K562 (cell line): ENCODE measurements at places on chromosomes 6 and 20. TPM values are rescaled to one million over a fixed set of nuclear protein-coding genes. Genes with fewer than 3 reads are reported as not detected.
A peak's percentile ranks its signal among the peaks of the same experiment; 100 is the strongest.

DNA sequence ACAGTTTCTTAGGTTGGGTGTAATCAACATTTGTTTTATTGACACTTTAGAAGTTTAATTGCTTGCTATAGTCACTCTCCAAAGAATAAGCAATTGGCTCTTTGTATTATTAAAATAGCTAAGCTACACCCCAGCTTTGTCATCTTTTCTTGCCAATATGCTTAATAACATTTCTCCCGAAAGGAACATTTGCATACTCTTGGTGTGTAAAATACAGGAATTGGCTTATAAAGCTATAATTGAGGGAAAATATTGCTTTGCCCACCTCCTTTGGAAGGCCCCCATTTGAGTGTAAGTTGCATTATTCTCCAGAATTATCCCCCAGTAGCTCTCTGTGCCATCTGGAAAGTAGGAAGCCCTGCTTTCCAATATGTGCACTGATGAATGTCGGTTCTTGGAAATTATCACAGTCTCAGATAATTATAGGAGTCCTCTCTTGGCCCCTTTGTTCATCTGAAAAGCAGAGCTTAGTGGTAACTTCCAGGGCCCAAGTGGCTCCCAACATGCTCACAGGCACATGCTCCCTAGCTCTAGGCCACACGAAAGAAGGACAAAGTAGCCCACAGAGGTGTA lies 92.4 kb upstream of the B3GAT2 start:
- DNase-seq: no peak

The CD93 gene
- 0.20 and 0.25 TPM in 2 replicates for total RNA-seq

- DNase-seq: no peak
Measured at GRCh38 chr6:31247813-31248212, 24.1 kb downstream of the HLA-C start.

- peak; percentile 27 for DNase-seq
Measured at GRCh38 chr6:147005499-147005898, 198.7 kb upstream of the STXBP5 start.

DNA sequence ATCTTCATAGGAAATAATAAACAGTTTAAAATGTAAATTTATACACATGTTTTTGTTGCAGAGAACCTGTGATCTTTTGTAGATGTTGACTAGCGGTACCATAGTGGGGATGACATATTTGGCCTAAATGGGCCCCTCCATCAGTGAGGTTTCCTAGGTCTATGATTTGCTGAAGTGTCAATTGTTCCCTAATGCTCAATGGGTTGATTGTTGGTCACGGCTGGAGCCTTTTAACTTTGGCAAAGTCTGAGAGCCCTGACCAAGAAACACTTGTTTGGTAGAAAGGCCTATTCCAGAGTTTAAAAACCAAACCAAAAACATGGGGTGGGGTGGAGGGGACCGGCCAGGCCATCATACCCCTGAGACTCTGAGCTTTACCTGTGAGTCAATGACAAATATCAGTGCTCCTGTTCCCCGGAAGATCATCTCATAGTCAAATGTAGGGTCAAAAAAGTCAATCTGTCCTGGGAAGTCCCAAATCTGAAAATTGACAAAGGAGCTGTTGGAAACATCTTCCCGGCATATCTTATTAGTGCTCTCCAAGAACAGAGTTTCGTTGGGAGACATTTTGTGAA lies 25.1 kb downstream of the RRAGD start:
- DNase-seq: no peak

DNA sequence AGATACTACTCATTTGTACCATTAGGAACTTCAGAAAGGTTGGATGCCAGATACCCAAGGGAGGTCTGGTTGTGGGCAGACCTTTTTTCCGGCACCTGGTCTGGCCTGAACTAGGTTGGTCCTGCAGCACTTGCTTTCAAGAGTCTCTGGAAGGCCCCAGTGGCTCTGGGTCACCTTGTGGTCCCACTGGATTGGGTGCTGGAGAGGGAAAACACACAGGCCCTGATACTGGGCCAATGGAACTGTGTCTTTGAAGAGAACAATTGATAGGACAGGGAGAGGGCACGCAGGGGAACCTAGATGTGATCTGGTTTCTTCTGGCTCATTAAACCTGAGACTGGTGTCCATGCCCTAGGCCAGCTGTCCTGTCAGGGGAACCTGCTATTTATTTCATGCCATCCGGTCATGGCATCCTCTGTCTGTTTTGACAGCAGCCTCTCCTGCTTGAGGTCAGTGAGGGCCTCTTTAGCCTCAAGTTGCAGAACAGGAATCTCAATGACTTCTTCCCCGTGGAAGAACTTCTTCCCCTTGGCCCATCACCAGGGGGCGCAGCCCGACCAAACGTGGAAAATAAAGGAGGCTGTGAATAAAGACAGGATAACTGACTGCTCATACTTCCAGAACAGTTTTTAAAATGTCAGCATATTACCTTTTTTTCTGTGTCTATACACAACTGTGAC lies 25.0 kb downstream of the TAF8 start:
- DNase-seq: peak; percentile 73

DNA sequence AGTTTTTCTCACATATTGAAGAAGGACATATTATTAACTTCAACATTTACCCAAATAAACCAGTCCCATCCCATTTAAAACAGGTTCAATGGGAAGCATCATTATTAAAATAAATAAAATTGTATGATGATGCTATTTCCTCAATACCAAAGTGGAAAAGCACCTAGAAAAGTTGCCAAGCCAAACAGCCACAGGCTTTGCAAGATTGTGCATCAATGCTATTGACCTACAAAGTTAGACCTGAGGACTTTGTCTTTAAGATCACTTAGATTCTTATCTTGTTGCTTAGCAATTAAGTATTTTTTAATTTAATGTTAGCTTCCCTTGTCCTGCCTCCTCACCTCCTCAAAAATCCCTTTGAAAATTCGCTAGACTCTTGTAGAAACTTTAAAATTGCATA lies 132.1 kb downstream of the SAMD5 start:
- DNase-seq: no peak

- DNase-seq: no peak
Measured at GRCh38 chr20:14569641-14570040, 232.2 kb upstream of the FLRT3 start.

GRCh38 chr6:159728531-159728964 lies 1.2 kb downstream of the WTAP start:
- no peak for DNase-seq

DNA sequence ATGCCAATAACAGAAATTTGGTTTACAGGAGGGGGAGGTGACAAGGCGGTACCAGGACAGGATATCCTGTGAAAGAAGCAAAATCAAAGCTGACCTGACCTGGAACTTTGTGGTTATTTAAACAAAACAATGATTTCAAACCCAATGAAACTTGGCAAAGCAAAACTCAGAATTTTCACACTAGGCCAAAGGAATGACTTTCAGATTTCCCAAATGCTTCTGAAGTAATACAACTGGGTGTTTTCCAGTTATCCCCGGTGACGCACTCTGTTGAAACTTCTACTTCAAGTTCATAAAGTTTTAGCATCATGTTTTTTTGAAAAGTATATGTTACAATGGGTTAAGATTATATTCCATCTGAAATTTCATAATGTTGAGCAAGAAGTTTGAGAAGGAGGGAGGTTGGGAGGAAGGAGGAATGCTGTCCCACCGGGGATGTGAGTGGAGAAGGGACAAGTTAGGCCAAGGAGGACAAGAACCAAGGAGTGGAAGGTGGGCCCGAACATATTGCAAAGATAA lies 78.1 kb upstream of the TRAF3IP2 start:
- no peak for DNase-seq

DNA sequence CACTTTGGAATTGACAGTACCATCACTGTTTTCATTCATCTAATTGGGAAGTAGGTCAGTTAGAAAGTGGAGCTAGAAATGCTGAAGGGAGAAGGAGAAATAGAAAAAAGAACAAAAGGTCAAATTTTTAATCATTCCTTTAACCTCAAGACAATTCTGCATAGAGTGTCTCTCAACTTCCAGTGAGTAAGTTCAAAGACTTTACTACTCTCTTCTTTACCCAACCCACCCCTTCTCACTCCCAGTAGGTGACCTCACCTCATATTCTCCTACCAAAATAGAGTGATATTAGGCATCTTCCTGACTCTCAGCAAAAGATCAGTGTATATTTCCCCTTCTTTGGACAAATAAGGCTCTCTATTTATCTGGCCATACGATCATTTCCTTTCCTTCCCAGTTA lies 340.0 kb upstream of the JAG1 start:
- DNase-seq: no peak

- DNase-seq: no peak
Measured at GRCh38 chr20:54263116-54263690, 55.3 kb downstream of the PFDN4 start.

The CPNE5 gene
- 0.47 and 0.49 TPM in 2 replicates for total RNA-seq

DNA sequence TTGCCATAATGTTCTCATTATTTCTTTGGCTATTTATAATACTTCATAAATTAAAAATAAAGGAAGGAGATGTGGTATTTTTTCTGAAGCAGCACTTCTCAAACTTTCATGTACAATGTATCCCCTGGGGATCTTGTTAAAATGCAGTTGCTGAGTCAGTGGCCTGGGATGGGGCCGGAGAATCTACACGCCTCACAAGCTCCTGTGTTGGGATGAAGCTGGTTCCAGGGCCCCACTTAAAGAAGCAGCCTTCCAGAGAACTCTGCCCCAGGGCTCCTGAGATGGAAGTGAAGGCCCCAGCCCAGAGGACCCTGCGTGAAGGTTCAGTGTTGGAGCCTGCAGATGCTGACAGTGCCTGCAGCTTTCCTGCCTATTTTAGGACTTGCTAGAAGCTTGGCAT lies 40.1 kb upstream of the SLC23A2 start:
- DNase-seq: no peak

DNA sequence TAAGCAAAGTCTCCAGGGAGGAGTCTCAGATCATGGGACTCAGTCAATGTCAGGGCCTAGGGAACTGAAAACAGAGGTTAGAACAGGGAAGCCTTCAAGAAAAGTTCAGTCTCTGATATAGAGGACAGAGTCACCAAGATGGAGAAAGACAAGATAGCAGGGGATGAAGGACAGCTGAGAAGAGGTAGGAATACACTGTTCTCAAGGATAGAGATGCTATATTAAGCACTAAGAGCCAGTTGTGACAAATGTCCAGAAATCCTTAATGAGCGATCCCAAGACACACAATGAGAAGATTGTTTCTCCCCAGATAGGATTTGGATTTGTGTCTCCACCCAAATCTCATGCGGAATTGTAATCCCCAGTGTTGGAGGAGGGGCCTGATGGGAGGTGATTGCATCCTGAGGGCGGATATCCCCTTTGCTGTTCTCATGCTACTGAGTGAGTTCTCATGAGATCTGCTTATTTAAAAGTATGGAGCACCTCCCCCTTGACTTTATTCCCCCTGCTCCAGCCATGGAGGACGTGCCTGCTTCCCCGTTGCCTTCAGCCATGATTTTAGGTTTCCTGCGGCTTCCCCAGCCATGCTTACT lies 168.2 kb downstream of the AKAP7 start:
- no peak for DNase-seq
